PC-9 (cell line): ENCODE measurements at places on chromosomes 5 and 9. TPM values are rescaled to one million over a fixed set of nuclear protein-coding genes. Genes with fewer than 3 reads are reported as not detected.

The GDA gene
- 98.1 and 142 TPM in 2 replicates for total RNA-seq

The MAMDC2 gene
- 1.7 and 2.7 TPM in 2 replicates for total RNA-seq

The NAIP gene
- total RNA-seq: 11.7 and 13.1 TPM in 2 replicates

The SLC34A1 gene
- 0.28 TPM in 1 of 2 replicates, not detected in the other for total RNA-seq

The IL31RA gene
- 2.0 TPM in 2 replicates for total RNA-seq

The LRRC26 gene
- total RNA-seq: 2.3 and 2.5 TPM in 2 replicates

DNA sequence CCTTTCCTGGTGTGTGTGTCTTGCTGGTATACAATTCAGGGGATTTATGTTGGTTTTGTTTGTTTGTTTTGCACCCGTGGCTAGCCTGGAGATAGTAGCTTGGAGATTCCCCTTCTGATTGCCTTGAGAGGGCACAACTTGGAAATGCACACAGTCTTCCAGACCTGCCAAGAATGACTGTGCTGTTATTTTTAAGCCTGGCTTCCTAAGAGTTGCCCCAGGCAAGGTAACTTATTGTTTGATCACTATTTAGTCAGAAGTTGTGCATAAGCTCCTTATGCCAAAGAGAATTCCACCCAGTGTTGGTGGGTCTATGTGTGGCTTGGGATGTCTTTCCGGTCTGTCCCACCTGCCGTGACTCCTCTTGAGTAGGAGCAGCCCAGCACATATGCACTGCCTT is 421.9 kb upstream of the KCNN2 start:
- H3K27me3 ChIP-seq: no peaks in the 10 kb centered on the region
- H3K4me1 ChIP-seq: no peaks in the 10 kb centered on the region
- no peak overlapping the region for H3K27ac ChIP-seq
- no peaks in the 10 kb centered on the region for H3K36me3 ChIP-seq

DNA sequence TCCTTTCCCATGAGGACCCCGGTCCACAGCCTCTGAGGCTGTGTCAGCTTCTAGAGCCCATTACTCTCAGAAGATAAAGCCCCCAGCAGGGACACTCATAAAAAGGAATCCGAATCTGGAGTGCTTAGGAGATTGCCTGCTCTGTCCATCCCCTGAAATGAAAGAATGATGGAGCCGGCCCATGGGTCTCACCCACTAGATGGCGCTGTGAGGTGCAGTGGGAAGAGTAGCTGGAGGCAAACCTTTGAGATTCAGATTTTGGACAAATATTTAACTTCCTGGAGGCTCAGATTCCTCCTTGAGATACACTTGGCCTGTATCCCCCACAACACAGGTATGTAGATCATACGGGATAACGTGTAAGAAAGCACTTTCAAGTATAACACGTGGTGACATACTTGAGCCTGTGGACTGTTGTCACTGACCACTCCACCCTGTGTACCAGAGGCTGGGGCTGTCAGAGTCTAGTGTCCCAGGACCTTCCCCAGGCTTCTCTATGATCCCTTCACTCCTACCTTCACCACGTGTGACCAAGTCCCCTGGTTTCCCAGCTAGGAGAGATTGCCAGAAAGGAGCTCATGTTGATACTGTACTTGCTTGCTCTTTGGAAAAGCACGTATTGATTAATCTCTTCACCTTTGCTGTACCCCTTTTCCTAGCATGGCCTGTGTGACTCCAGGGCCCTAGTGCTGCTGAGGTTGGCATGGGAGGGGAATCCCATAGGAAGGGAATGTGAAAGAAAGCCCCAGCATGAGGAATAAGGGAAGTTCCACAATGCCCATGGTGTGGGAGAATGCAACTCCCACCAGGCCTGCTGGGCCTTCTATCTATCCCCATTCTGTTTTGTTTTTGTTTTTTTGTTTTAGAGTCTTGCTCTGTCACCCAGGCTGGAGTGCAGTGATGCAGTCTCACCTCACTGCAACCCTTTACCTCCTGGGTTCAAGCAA is 32.1 kb downstream of the TRMO start:
- no peak overlapping the region for H3K4me3 ChIP-seq
- no peak overlapping the region for H3K27ac ChIP-seq
- DNase-seq: no peak
- no peaks in the 10 kb centered on the region for H3K27me3 ChIP-seq
- no peaks in the 10 kb centered on the region for H3K36me3 ChIP-seq

- no peak overlapping the region for H3K4me3 ChIP-seq
- H3K4me1 ChIP-seq: no peaks in the 10 kb centered on the region
- H3K36me3 ChIP-seq: no peaks in the 10 kb centered on the region
- peaks cover 20% of the 10 kb centered on the region; the same call in 1 of the 2 replicates for H3K27me3 ChIP-seq
- DNase-seq: no peak
- no peak overlapping the region for H3K27ac ChIP-seq
Measured at GRCh38 chr5:153974813-153975163, 63.9 kb downstream of the FAM114A2 start.

DNA sequence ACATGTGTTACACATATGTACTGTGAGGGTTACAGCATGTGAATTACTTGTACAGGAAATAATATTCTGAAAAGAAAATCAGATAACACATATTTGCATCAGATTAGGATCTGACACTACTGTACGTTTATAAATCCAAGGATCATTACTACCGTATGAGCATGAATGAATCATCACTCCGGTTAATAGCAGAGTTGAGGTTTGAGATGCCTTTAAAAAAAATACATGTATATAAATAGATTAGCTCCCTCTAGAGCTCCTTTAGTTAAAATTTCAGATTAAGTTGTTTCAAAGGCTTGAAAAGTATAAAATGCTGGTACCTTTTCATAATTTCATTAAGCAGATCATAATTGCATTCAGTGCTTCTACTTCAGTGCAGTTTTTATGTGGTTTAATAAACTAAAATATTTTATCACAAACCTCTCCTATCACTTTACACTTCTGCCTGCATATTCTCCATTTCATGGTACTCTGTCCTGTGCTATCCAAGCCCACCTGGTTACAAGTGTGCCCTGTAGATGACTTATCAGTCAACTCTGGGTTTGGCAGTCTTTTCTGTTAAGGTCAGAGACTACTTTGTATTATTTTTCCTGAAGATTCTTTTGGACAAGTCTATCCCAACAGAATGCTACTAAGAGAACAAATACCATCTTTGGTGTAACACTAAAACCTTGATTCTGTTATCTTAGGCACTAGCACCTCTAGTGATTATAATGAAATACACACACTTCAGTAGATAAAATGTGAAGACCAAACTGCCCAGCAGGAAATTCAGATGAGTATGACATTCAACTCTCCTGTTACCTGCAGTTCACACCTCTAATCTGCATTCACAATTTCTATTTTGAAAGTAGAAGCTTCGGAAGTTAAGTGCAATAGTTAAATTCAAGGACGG is 48.0 kb upstream of the POU5F2 start:
- H3K4me1 ChIP-seq: peaks cover 13% of the 10 kb centered on the region
- no peak overlapping the region for H3K27ac ChIP-seq
- no peak for DNase-seq
- no peak overlapping the region for H3K4me3 ChIP-seq
- H3K27me3 ChIP-seq: no peaks in the 10 kb centered on the region

GRCh38 chr5:122180863-122181548 is 51.7 kb downstream of the ZNF474 start:
- no peak overlapping the region for H3K4me3 ChIP-seq
- H3K4me1 ChIP-seq: no peaks in the 10 kb centered on the region
- H3K27ac ChIP-seq: no peak overlapping the region

GRCh38 chr5:90518661-90519060 is 10.7 kb downstream of the LYSMD3 start:
- no peak overlapping the region for H3K27ac ChIP-seq
- no peaks in the 10 kb centered on the region for H3K4me1 ChIP-seq
- no peaks in the 10 kb centered on the region for H3K27me3 ChIP-seq
- DNase-seq: no peak
- no peak overlapping the region for H3K4me3 ChIP-seq

DNA sequence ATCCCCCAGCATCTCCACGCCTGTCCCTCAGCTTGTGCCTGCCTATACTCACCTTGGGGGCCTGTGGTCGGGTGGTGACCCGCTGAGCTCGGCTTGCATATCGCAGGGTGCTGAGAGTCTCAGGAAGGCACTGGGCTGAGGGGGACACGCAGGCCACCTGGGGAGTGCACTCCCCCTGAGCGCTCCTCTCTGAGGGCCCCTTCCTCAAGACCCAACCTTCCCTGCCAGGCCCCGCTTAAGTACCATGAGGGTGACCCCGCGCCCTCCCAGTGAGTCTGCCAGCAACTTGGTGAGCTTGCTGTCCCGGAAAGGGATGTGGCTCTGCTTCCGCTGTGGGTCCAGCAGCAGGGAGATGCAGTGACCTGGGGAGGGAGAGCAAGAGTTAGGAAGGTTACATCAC is 4.1 kb downstream of the KIF12 start:
- no peaks in the 10 kb centered on the region for H3K36me3 ChIP-seq
- no peak overlapping the region for H3K4me3 ChIP-seq
- peaks cover 4% of the 10 kb centered on the region; the same call in 1 of the 2 replicates for H3K27me3 ChIP-seq
- no peak overlapping the region for H3K27ac ChIP-seq
- no peak for DNase-seq

DNA sequence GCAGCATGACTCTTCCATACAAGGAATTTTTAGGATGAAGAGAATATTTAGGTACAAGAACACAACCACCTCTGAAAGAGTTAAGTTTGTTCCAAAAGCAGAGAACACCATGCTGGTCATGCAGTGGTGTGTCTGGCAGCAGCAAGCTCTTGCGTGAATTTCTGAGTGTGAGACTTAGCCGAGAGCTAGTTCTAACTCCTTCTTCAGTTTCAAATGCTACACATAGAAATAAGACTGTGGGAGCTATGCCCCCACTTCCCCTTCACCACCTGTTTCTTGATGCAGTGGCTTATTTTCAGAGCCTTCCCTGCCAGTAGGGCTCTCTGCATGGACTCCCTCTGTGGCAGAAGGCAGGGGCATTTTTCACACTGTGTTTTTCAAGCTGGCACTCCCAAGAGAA is 122.9 kb upstream of the ZNF366 start:
- DNase-seq: no peak
- no peak overlapping the region for H3K4me3 ChIP-seq
- no peaks in the 10 kb centered on the region for H3K36me3 ChIP-seq
- no peaks in the 10 kb centered on the region for H3K27me3 ChIP-seq
- H3K4me1 ChIP-seq: no peaks in the 10 kb centered on the region
- H3K27ac ChIP-seq: no peak overlapping the region
